ENCODE measurements at places on chromosomes 12 and 14. TPM values are rescaled to one million over a fixed set of nuclear protein-coding genes. Genes with fewer than 3 reads are reported as not detected.

ERP27 gene
- total RNA-seq: not detected

GPATCH2L gene
- total RNA-seq: 25.7 TPM

INF2 gene
- 16.3 TPM for total RNA-seq

OAS2 gene
- 40.3 TPM for total RNA-seq

SIRT4 gene
- 2.4 TPM for total RNA-seq

ENDOU gene
- not detected for total RNA-seq

DNA sequence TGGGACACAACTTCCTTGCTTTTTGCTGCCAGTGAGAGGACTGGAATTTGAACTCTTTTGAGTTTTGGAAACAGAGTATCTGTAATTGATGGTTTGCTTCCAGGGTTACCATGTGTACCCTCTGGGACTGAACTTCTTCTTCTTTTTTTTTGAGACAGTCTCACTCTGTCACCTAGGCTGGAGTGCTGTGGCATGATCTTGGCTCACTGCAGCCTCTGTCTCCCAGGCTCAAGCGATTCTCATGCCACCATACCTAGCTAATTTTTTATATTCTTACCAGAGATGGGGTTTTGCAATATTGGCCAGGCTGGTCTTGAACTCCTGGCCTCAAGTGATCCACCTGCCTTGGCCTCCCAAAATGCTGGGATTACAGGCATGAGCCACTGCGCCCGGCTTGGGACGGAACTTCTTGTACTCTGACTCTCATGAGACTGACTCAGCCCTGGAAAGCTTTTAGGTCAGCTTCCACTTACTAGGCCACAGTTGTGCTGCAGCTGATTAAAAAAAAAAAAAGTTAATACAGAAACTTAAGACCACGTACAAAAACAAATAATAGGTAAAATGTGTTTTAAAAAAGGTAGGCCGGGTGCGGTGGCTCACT lies 15.8 kb downstream of the SEL1L start:
- no peak for DNase-seq

GRCh38 chr12:118063576-118064391 lies 2.8 kb upstream of the WSB2 start:
- DNase-seq: peak; percentile 31

- DNase-seq: no peak
Observed at GRCh38 chr14:102538602-102539543, 29.3 kb upstream of the ANKRD9 start.

DNA sequence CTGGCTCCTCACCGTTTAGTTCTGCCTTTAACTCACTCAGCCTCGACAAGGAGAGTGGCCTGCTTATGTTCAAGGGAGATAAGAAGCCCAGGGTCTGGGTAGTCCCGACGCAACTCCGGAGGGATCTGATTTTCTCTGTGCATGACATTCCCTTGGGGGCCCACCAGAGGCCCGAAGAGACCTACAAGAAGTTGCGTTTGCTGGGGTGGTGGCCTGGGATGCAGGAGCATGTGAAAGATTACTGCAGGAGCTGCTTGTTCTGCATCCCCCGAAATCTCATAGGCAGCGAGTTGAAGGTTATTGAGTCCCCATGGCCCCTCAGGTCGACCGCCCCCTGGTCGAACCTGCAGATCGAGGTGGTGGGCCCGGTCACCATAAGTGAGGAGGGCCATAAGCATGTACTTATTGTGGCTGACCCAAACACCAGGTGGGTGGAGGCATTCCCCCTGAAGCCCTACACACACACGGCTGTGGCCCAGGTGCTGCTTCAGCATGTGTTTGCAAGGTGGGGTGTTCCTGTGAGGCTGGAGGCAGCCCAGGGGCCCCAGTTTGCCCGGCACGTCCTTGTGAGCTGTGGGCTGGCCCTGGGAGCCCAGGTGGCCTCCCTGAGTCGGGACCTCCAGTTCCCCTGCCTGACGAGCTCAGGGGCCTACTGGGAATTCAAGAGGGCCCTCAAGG lies 13.1 kb downstream of the CBLN3 start:
- DNase-seq: no peak

DNA sequence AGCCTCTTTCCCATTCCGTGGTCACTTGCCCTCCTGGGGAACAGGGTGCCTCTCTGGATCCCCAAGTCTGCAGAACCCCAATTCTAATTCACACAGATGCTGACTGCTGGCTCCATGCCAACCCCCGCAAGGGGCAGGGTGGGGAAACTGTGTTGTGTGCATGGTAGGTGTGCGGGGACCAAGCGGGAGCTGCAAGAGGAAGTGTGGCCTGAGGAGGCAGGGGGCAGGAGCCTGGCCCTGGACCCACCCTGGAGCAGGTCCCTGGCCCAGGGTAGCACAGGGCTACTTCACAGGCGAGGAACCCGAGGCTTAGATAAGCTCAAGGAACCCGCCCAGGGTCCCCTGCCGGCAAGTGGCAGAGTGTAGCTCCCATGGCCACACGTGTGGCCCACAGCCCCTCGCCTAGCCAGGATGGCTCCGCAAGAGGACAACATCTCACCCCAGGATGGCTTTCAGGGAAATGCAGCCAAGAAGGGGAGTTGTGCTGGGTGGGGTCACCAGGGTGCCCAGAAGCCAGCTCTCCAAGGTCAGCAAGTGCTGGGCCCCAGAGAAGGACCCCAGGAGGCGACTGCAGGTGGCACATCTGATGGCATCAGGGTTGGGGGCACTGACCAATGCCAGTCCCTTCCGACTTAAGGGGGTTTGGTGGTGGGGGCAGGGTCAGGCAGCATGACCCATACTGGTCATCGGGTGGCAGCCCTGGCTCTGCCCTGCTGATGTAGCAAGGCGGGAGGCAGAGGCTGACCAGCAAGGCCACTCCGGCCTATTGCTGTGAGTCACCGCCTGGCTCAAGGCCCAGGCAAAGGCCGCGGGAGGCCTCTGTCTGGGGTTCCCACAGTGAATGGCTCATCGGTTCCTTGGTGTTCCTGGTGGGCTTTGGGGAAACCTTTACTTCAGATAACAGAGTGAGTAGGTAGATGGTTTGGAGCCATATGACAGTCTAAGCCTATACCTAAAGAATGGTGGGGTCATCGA lies 37.3 kb upstream of the EML1 start:
- DNase-seq: peak; percentile 46

GRCh38 chr14:104866451-104867370 lies 1.6 kb downstream of the CEP170B start:
- DNase-seq: no peak

GRCh38 chr12:89040146-89040964 lies 311.9 kb downstream of the DUSP6 start:
- no peak for DNase-seq
